Stomach (tissue), 19 donors: ENCODE measurements at places on chromosomes 1 and 21. TPM values are rescaled to one million over a fixed set of nuclear protein-coding genes. Genes with fewer than 3 reads are reported as not detected.

The SERTAD4 gene
- total RNA-seq = 5.4 TPM

The ACOT11 gene
- total RNA-seq = 13.9 TPM

The HTR1D gene
- total RNA-seq = not detected

The ESRRG gene
- 0.29 TPM for total RNA-seq

The HRNR gene
- total RNA-seq = not detected

The COL11A1 gene
- total RNA-seq = 7.0 TPM

The FAM177B gene
- total RNA-seq = not detected

The LCE3D gene
- not detected for total RNA-seq

The SLAMF6 gene
- total RNA-seq = 0.37 TPM

The OLIG2 gene
- total RNA-seq = not detected

The STX12 gene
- 132 TPM for total RNA-seq

The FMO5 gene
- total RNA-seq = 46.7 TPM

The LIN28A gene
- not detected for total RNA-seq

The AIRE gene
- total RNA-seq = not detected

The ADAMTS5 gene
- 4.5 TPM for total RNA-seq
